Cardiac atrium fibroblast (primary cell): ENCODE measurements at places on chromosomes 4 and X. TPM values are rescaled to one million over a fixed set of nuclear protein-coding genes. Genes with fewer than 3 reads are reported as not detected.

Gene HELT
- total RNA-seq = not detected in 2 replicates

Gene CDX4
- not detected in 2 replicates for total RNA-seq

Gene GAGE12F
- not detected in 2 replicates for total RNA-seq

Gene PRDM8
- total RNA-seq = 0.81 and 3.1 TPM in 2 replicates

Gene SLC6A14
- total RNA-seq = not detected in 2 replicates

Gene CT45A2
- not detected in 2 replicates for total RNA-seq

Gene CENPE
- 2.2 and 4.7 TPM in 2 replicates for total RNA-seq

Gene GPR34
- total RNA-seq = not detected in 2 replicates

Gene FREM3
- total RNA-seq = not detected in 2 replicates

Gene TCEAL2
- total RNA-seq = not detected in 2 replicates
